OCI-LY7 (cell line): ENCODE measurements at places on chromosomes 6 and 20. TPM values are rescaled to one million over a fixed set of nuclear protein-coding genes. Genes with fewer than 3 reads are reported as not detected.

DNA sequence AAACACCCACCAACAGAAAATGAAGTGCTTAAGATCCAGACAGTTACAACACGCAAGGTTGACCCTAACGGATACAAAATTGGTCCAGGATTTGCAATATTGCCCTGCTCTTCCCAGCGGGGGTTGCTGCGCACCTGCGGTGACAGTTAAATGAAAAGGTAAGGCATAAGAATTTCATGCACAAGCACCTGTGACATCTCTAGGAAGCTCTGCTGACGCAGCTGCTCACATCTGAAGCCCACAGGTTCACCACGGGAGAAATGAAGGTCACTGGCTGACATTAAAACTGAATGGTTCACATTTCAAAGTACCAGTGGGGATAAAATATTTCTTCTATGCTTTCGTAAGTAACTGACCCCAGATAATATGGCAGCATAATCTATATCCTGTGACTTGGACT, 689.3 kb upstream of the AGPAT4 start:
- DNase-seq, result no peak

- peak; percentile 6 for DNase-seq
Observed at GRCh38 chr6:164640956-164641355, 668.4 kb downstream of the C6orf118 start.

The ENPP4 gene
- 8.8 and 9.2 TPM in 2 replicates for total RNA-seq

The MDN1 gene
- total RNA-seq, result 55.3 and 62.3 TPM in 2 replicates

GRCh38 chr20:62935968-62936585, 1.9 kb upstream of the GID8 start:
- DNase-seq, result no peak

The TP53TG5 gene
- not detected in 2 replicates for total RNA-seq

GRCh38 chr20:33337119-33337518, 54.1 kb downstream of the BPIFB1 start:
- DNase-seq, result no peak

- DNase-seq, result no peak
Observed at GRCh38 chr20:19185083-19185482, 27.4 kb upstream of the SLC24A3 start.

The MANEA gene
- total RNA-seq, result 13.2 and 13.3 TPM in 2 replicates

The GRM1 gene
- total RNA-seq, result not detected in 2 replicates
